Hippocampal formation (tissue), 2 donors: ENCODE measurements at places on chromosomes 13 and 19.

DNA sequence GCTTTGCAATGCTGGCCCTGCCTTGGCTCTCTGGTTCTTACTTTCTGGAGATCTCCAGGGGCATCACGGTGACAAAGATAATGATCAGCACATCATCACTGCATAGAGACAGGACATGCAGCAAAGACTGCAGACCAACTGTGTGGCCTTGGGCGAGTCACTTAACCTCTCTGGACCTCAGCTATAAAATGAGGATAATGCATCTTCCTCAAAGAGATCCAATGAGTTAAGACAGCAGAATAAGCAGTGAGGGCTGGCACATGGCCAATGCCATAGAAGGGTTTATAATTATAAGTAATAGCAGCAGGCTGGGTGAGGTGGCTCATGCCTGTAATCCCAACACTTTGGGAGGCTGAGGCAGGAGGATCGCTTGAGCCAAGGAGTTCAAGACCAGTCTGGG, 2.4 kb downstream of the MAG start:
- no peak for DNase-seq

DNA sequence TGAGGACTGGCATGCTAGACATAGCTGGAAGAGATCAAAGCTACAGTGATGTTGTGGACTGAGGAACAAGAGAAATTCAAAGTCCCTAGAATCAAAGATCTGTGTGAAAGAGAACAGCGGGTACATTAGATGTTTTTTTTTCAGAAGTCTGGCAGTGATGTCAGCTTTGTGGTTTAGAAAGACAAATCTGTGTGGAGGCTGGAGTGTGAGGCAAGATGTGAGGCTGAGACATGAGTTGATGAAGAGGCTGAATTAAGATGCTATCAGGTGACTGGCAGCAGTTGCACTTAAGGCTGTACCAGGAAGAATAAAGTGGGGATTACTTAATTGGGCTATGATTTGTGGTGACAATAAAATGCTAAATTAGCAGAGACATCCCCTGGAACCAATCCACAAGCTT, 46.5 kb downstream of the DNAJC3 start:
- no peak for DNase-seq

DNA sequence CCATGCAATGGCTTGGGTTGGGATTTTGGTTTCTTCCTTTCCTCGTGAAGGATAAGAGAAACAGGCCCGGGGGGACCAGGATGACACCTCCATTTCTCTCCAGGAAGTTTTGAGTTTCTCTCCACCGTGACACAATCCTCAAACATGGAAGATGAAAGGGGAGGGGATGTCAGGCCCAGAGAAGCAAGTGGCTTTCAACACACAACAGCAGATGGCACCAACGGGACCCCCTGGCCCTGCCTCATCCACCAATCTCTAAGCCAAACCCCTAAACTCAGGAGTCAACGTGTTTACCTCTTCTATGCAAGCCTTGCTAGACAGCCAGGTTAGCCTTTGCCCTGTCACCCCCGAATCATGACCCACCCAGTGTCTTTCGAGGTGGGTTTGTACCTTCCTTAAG, 24.1 kb downstream of the SPC24 start:
- DNase-seq, result no peak

DNA sequence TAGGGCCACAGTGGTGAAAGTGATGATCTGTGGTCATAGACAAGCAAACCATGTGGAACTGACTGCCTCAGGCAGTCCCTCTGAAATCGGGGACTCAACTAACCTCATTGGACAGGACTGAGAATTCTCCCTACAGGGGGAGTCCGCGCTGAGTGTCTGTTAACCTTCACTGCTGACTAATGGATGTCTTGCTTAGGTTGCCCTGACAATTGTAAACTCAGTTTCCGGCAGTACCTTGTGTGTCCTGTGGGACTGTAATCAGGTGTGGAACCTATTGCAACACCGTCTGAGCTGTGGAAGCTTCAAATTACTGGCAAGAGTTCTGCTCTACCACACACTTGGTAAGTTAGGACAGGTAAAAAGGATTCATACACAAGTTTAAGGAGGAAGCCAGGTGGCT, 21.8 kb downstream of the ZNF77 start:
- DNase-seq, result no peak

DNA sequence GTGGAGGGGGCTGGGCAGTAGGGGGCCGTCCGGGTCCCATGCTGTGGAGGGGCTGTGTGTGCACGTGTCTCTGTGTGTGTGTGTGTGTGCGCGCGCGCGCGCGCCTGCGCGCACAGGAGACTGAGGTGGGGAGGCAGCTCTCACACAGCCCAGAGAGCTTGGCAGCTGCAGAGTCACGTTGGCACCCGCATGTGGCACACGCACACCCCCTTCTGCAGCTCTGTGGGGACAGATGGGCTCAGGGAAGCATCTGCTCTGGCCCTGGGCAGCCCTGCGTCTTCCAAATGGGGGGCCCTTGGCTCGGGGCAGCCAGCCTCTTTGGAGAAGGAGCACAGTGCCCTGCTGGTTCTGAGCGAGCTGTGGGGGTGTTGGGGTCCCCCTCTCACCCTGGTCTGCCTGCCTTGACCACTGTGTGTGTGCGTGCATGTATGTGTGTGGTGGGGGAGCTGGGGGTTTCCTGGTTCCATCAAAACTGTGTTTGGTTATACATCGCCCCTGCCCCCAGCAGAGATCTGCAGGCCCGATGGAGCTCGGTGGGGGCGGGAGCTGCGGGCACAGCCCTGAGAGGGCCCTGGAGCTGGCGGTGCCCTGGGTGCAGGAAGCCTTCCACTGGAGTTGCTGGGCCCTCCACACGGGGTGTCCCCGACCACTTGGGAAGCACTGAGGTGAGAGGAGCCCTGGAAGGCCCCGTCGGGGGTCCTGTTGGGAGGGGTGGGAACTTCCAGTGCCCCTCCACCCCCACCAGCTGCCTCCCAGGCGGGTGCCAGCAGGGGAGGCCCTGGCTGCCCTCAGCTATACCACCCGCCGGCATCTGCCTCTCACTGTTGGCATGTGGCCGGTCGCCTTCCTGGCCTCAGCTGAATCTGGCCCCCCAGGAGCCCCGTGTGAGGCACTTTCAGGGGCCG, 67.1 kb downstream of the KDM4B start:
- peak; percentile 63 for DNase-seq

GRCh38 chr19:41621226-41621625, 5.6 kb downstream of the CEACAM4 start:
- DNase-seq, result no peak

- no peak for DNase-seq
Measured at GRCh38 chr13:75216038-75216437, 265.9 kb downstream of the TBC1D4 start.

- no peak for DNase-seq
Measured at GRCh38 chr19:2145831-2146241, 5.5 kb downstream of the AP3D1 start.

GRCh38 chr19:920051-920864, 3.1 kb downstream of the KISS1R start:
- no peak for DNase-seq

DNA sequence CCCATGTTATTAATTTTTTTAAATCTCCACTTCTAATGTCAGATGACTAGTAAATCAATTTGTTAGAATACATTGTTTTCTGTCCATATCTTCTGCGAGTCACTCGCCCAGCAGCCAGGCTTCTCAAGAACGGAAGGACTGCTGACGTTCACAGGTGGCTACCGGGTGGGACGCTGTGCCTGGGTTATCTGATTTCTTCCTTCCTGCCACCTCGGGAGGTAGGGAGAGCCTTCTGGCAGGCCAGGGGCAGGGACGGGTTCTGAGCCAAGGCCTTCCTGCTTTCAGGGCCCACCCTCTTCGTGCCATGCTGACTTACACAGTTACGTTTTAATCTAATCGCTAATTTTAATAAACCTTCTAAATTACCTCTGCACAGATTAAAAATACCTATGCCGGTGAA, 7.9 kb upstream of the C1QTNF9 start:
- DNase-seq, result no peak

- DNase-seq, result no peak
Measured at GRCh38 chr13:48175185-48175584, 57.8 kb upstream of the ITM2B start.

- no peak for DNase-seq
Measured at GRCh38 chr13:97329331-97329730, 104.6 kb upstream of the RAP2A start.
